ENCODE measurements at places on chromosomes 11 and 22.

DNA sequence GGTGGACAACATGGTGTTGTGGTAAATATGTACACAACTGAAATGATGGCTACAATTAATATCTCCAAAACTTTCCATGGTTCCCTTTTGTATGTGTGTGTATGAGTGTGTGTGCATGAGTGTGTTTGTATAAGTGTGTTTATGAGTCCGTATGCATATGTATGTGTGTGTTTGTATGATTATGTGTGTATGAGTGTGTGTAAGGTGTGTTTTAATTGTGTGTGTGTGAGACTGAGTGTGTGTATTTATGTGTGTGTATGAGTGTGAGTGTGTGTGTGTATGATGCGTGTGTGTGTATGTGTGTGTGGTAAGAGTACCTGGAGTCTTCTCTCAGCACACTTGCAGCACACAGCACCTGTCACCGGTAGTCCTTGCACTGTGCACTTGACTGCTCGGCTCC is 7.8 kb downstream of the KRTAP5-9 start:
- no peak for DNase-seq

DNA sequence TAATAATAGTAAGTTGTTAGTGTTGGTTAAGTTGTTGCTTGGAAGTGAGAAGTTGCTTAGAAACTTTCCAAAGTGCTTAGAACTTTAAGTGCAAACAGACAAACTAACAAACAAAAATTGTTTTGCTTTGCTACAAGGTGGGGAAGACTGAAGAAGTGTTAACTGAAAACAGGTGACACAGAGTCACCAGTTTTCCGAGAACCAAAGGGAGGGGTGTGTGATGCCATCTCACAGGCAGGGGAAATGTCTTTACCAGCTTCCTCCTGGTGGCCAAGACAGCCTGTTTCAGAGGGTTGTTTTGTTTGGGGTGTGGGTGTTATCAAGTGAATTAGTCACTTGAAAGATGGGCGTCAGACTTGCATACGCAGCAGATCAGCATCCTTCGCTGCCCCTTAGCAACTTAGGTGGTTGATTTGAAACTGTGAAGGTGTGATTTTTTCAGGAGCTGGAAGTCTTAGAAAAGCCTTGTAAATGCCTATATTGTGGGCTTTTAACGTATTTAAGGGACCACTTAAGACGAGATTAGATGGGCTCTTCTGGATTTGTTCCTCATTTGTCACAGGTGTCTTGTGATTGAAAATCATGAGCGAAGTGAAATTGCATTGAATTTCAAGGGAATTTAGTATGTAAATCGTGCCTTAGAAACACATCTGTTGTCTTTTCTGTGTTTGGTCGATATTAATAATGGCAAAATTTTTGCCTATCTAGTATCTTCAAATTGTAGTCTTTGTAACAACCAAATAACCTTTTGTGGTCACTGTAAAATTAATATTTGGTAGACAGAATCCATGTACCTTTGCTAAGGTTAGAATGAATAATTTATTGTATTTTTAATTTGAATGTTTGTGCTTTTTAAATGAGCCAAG is 2.7 kb downstream of the NEAT1 start:
- peak; percentile 85 for DNase-seq

- no peak for DNase-seq
Observed at GRCh38 chr11:134374171-134374570, 37.9 kb downstream of the B3GAT1 start.

GRCh38 chr11:77066229-77067042 is at the start of gene CAPN5:
TSS of gene CAPN5 (plus strand) at chr11:77066971. CDS start at chr11:77084887, 17,916 bp downstream.
- DNase-seq = peak; percentile 97

GRCh38 chr11:35812828-35813227 is 131.0 kb upstream of the LDLRAD3 start:
- DNase-seq = no peak

- DNase-seq = no peak
Observed at GRCh38 chr22:22099194-22099486, 116.6 kb upstream of the TOP3B start.

DNA sequence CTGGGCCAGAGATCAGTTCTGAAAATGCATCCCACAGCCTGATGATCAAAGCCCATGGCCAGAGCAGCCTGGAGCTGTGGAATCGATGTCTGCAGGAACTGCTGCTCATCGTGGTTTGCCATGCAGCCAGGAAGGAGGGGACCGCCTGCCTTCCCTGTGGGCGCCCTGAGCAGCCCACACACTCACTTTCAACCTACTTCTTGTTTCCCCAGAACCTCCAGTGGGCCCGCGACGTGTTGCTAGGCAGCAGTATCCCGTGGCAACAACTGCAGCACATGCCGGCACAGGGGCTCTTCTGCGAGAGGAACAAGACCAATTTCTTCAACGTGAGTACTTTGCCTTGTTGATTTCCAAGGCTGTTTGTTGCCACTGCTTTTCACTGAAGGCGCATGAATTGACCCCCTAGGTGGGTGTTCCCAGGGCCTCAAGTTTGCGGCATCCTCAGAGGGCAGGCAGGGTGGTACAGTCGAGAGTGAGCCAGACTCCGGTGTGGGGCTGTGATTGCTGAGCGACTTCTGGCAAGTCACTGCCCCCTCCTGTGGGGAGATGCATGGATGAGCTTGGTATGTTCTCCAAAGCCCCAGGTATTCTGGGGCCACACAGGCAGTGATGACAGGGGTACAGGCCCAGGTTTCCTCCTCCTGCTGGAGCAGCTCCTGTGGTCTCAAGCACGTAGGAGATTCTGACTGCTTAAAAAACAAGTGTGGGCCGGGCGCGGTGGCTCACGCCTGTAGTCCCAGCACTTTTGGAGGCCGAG is 47.0 kb upstream of the SUSD2 start:
- DNase-seq = no peak

- DNase-seq = no peak
Observed at GRCh38 chr11:60842668-60843600, 1.0 kb downstream of the CCDC86 start.

DNA sequence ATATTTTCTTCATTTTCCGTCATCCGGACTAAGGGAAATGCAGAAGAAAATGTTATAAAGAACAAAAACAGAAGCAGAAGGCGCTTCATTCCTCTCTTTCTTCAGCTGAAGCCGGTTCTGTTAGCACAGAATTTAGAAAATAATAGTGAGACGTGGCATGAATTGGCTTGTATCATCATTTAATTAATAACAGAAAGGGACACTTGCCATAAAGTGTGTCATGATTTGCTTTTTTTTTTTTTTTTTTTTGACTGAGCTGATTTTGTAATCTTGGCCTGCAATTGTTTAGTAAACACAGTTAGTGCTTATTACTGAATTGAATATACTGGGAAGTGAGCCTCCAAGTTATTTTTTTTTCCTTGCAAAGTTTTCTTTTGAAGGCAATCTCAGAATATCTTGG is at the start of gene MMP27:
TSS of gene MMP27 (minus strand) at position 144 of the 400 bp plus-strand sequence. CDS start at position 89, 55 bp downstream.
- DNase-seq = no peak

GRCh38 chr11:83508804-83509203 is 222.6 kb upstream of the CCDC90B start:
- DNase-seq = no peak

- no peak for DNase-seq
Observed at GRCh38 chr11:110730773-110731172, 18.5 kb upstream of the ARHGAP20 start.

- no peak for DNase-seq
Observed at GRCh38 chr11:77171254-77171653, 43.2 kb downstream of the MYO7A start.

- DNase-seq = no peak
Observed at GRCh38 chr11:47485107-47485506, 36.2 kb upstream of the RAPSN start.

DNA sequence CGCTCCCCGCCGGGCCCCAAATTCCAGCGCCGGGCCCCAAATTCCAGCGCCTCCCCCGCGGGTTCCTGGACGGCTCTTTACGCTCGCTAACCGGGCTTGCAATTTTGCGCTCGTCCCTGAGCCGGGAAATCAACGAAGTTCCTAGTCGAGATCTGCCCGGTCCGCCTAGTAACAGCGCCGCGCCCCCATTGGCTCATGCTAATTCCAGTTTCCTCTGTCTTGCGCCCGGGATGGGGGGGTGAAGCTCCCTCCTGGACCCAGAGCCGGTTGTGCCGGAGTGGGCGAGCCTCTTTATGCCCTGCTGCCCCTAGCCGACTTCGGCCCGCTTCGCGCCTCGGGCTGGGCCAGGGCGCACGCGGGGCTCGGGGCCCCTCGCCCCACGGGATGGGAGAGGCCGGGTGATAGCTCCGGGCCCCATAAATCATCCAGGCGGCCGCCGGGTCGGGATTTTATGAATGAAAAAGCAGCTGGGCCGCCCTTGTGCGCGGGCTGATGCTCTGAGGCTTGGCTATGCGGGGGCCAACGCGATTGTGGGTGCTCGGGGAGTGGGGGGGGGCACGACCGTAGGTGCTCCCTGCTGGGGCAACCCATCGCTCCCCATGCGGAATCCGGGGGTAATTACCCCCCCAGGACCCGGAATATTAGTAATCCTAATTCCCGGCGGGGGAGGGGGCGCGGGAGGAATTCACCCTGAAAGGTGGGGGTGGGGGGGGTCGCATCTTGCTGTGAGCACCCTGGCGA is 1.8 kb upstream of the CCND1 start:
- DNase-seq = peak; percentile 98

DNA sequence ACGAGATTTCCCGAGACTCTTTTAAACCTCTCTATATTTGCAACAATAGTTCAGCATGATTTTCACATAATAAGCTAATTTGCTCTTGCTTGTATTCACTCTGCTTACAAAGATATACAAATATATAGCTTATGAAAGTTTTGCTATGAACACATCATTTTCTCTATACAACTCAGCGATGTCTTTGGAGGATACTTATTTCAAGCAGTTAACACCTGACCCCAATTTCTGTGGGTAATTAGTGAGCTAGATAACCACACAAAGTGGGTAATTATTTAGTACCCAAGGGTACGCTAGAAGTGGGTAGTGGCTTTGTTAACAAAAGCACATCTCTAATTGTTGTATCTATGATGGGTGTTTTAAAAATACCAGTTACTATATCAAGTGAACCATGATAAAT is 12.3 kb downstream of the BLID start:
- no peak for DNase-seq

GRCh38 chr11:83292709-83293456 is 6.7 kb upstream of the CCDC90B start:
- DNase-seq = no peak

DNA sequence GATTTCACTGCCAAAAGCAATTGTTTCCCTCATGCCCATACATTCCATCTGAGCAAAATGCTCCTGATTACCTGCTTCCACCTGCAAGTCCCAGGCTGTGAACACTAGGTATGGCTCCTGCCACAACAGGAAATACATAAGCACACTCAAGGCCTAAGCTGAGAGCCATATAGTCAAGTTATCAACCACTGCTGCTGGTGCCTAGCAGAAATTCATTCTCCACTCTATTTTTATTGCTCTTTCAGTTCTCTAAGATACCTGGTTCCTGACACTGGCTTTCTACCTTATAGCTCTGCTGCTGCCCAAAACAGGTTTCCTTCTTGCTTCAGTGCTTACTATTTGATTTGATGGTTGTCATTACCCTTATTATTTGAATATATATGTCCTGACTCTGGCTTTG is 31.6 kb downstream of the SLC36A4 start:
- DNase-seq = no peak

GRCh38 chr11:130798280-130798679 is 118.0 kb downstream of the SNX19 start:
- no peak for DNase-seq

GRCh38 chr11:84865257-84865656 is 761.9 kb downstream of the DLG2 start:
- no peak for DNase-seq

DNA sequence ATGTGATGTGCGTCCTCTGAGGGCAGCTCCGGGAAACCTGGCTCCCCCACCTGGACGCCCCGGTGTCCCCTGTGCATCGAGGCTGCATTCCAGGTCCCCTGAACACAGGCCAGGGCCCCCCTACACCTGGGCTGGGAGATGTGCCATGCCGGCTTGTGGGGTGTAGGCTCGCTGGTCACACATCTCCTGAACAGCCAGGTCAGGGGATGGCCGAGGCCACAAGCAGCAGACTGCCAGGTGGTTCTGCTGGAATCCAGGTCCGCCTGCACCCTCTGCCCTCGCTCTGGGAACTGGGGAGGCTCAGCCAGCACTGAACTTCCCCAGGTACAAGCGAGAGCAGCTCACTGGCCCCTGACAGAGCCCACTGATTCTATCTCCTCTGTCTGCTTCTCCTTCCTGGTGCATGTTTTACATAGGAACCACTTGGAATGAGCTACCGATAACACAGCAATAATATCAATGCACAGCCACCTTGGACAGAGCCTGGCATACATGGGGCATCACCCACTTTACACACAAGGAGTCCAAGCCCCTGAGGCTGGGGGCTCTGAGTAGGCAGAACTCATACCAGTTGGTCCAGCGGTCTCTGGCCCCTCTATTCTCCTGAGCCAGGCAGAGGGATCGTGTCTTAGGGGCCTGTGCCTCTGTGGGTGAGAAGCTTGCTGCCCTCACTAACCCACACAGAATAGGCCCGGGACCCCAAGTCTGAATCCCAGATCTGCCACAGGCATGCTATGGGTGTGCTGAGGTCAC is 46.8 kb downstream of the TBX1 start:
- no peak for DNase-seq

- no peak for DNase-seq
Observed at GRCh38 chr11:101881586-101881985, 33.2 kb upstream of the CEP126 start.

DNA sequence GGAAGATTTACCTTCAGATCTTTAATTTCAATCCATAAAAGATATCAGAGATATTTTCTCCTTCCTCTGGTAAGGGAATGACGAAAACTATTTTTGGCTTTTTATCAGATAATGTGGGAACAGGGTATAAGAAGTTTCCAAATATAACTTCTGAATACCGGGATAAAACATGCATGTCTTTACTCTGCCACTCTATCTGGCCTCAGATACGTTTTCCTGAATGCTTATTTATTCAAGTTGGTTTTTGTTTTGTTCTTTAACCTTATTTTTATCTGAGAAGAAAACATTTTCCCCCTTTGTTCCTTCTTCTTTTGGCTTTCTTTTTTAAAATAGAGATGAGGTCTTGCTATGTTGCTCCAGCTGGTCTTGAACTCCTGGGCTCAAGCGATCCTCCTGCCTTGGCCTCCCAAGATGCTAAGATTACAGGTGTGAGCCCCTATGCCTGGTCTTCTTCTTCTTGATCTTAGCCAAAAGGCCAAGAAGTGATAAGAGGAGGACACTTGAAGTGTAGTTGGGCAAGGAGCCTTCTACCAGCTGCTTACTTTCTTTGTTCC is 1.5 kb downstream of the SERPIND1 start:
- no peak for DNase-seq

- no peak for DNase-seq
Observed at GRCh38 chr11:110297076-110297725, 787 bp upstream of the RDX start.

- DNase-seq = no peak
Observed at GRCh38 chr11:104668797-104669463, 229.3 kb downstream of the CASP12 start.

DNA sequence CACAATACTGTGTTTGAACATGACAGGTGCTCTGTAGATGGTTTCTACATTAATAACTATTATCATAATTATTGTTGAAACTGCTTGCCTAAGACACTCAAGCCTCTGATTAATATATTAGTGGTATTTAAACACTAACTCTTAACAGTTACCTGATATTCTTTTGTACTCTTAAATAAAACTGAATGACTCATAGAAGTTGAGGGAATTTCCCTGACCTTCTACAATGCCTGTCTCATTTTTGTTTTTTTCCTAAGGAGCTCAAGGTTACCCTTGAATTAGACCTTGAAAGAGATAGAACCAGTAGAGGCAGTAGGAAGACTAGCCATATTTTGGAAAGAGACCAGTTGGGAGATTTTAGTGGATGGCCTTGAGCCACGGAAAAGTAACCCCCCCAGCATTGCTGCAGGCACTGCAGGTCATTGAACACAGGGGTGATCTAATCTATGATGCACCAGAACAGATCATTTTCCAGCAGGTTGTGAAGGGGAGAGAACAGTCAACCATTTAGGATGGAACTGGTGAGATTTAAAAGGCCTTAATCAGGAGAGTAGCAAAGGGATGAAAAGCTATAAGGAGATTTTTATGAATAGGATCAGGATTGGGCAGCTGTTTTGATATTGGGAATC is 148.3 kb downstream of the PGR start:
- DNase-seq = no peak

Measured in lower leg skin (tissue), 4 donors.